ENCODE measurements at places on chromosomes 11 and 22.

DNA sequence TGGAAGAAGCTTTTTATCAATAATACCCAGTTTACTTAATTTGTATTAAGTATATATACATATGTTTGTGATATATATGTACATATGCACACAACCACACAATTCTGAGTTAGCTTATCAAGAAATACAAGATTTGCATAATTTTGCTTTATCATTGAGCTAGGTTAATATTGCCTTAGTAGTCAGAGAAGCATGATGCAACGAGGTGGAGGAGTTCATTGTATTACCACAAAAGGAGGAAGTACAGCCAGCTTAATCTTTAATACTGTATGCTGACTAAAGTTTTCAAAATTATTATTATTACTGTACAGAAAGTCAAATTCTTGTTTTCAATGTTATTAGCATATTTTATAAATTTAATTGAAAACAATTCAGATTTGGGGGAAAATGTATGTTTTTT is 278.4 kb upstream of the PDGFD start:
- DNase-seq, result no peak

- no peak for DNase-seq
These were observed 107.8 kb upstream of the NAV2 start for GRCh38 chr11:19604679-19605375.

- no peak for DNase-seq
These were observed 145.2 kb upstream of the SYT13 start for GRCh38 chr11:45431046-45432018.

- DNase-seq, result no peak
These were observed 37.3 kb downstream of the RRP8 start for GRCh38 chr11:6565988-6566703.

DNA sequence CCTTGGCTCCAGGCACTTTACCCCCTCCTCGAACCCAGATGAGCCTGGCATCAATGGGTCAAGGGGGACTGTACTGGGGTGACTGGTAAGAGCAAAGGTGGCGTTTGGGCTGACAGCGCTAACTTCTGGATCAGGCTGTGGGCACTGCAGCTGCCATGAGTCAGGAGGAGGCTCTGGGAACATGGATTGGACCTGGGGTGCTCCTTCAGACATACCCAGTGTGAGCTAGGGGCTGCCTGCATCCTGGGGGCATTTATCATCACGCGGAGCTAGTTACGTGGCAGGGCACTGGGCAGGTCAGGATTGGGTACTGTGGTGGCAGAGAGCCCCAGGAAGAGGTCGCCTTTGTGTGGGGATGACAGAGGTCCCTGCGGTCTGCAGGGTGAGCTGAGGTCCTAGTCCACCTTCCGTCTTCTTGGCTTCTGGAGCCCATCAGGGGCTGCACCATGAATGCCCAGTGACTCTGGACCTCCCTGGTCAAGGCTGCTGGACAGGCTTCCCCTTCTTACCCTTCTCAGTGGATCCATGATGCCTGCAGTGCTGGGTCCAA is 13.1 kb downstream of the GRIK4 start:
- no peak for DNase-seq

- no peak for DNase-seq
These were observed 39.1 kb upstream of the GRAMD4 start for GRCh38 chr22:46580940-46581537.

GRCh38 chr11:16833026-16833425 is 94.6 kb downstream of the C11orf58 start:
- DNase-seq, result no peak

DNA sequence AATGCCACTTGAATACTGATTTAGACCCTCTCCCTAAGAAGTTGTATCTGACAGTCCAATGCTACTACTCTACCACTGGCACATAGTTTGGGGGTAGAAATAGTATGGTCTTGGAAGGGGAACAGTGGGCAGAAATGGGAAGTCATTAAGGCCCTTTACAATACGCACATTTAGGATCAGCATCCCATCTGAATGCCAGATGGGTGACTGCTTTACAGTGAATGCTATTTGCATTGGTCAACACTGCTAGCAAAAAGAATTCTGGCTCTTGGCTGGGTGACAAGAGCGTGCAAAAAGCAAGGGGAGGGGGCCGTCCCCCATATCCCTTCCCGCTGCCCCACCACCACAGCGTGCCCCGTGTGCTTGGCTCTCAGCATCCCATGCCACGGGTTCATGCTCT is 104.7 kb upstream of the BID start:
- no peak for DNase-seq

- DNase-seq, result no peak
These were observed 18.6 kb downstream of the RSPH14 start for GRCh38 chr22:23122992-23123803.

DNA sequence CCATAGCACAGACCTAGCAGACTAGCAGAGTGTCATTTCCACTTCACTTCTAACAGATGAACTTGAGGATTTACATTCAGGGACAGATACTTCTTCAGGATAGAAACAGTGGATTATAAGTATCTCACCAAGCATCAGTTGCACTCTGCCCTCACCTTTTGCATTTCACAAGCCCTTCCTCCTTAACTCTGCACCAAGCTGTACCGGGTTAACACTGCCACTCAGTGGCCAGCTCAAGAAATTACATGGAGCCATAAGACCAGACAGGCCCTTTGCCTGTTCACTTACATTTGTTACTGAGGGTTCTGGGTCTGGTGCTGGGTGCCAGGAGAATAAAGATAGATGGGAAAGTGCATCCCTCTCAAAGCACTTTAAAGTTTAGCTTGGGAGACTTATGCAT is 309.8 kb downstream of the SHANK2 start:
- DNase-seq, result no peak

DNA sequence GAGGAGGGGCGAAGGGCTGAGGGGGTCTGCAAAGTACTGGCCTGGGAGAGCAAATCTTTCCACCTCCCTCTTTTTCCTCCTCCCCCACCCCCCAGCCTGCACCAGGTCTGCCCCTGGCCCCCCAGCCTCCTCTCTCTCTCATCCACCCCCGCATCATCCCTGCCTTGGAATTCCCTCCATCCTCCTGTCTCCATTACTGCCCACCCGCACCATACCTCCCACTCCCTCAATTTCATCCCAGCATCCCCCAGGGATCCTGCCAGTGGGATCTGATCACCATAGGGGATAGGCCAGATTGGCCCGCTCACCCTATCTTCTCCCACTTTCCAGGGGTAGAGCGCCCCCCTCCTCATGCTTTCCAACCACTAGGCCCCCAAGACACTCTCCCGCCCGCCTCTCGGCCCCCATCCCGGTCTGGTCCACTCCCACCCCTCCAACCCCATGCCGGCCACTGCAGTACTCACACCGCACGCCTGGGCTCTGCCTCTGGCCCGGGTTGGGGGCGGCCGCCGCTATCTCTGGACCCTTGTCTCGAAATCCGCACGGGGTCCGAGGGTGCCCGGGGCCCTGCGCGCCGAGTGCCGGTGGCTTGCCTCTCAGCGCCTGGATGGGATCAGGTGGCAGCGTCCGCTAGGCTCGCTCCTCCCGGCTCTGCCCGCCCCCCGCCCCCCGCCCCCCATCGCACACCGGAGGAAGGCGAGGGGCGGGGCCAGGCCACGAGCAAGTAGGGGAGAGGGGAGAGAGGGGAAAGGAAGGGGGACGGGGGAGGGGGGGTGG is at the start of gene GAL3ST3:
Gene GAL3ST3 (minus strand): TSS at position 615 of the 777 bp plus-strand sequence. CDS start 3,746 bp downstream, outside the sequence.
- DNase-seq, result peak; percentile 75

- peak; percentile 17 for DNase-seq
These were observed 52.8 kb upstream of the TENM4 start for GRCh38 chr11:79493555-79494171.

GRCh38 chr22:40363059-40363458 is 7.3 kb upstream of the SGSM3 start:
- DNase-seq, result no peak

DNA sequence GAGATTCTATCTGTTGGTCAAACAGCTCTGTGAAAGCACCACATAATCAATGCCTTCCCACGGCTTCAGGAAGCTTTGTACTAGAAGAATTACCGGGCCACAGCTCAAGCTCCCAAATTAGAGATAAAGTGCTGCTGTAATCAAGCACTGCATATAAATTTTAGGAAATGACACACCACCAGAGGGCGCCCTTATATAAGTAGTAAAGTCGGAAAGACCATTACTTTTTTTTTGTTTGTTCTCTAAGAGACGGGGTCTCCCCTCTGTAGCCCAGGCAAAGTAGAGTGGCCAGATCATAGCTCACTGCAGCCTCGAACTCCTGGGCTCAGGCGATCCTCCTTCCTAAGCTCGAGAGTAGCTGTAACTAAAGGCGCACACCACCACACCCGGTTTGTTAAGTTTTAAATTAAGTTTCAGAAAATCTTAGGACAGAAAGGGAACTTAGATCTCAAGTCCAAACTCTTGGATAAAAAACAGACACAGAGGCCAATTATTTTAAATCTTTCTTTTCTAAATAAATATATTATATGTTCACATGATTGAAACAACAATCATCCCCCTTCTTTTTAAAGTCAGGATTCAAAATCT is 32.6 kb downstream of the PRCP start:
- DNase-seq, result peak; percentile 68

- no peak for DNase-seq
These were observed 12.4 kb downstream of the CAVIN3 start for GRCh38 chr11:6307876-6308275.

- no peak for DNase-seq
These were observed 674.1 kb upstream of the ARHGAP42 start for GRCh38 chr11:100013011-100013410.

- no peak for DNase-seq
These were observed 6.5 kb downstream of the MYBPC3 start for GRCh38 chr11:47345890-47346563.

Data from spinal cord (tissue), 10 donors.